ENCODE measurements at places on chromosomes 5 and 9. TPM values are rescaled to one million over a fixed set of nuclear protein-coding genes. Genes with fewer than 3 reads are reported as not detected.

Gene APBA1
- 0.53 TPM for total RNA-seq

Gene MVB12B
- 4.0 TPM for total RNA-seq

Gene CATSPER3
- not detected for total RNA-seq

Gene BNC2
- 23.5 TPM for total RNA-seq

Gene ZSWIM6
- total RNA-seq = 5.4 TPM

Gene PFN3
- not detected for total RNA-seq

Gene FSTL4
- total RNA-seq = 3.6 TPM

Gene ARPC5L
- total RNA-seq = 28.1 TPM

Gene SLC2A6
- 5.0 TPM for total RNA-seq

Gene SPATA31E1
- not detected for total RNA-seq

Gene SAXO1
- not detected for total RNA-seq

Gene C9orf50
- total RNA-seq = not detected

Gene OR1K1
- total RNA-seq = not detected

Gene CDH6
- not detected for total RNA-seq

Gene CBY3
- not detected for total RNA-seq

Gene SCGB3A2
- total RNA-seq = not detected

Gene SOX30
- not detected for total RNA-seq
